ENCODE measurements at places on chromosomes 4 and X.

GRCh38 chr4:59664771-59665170 lies 1535.4 kb upstream of the ADGRL3 start:
- no peak for DNase-seq

DNA sequence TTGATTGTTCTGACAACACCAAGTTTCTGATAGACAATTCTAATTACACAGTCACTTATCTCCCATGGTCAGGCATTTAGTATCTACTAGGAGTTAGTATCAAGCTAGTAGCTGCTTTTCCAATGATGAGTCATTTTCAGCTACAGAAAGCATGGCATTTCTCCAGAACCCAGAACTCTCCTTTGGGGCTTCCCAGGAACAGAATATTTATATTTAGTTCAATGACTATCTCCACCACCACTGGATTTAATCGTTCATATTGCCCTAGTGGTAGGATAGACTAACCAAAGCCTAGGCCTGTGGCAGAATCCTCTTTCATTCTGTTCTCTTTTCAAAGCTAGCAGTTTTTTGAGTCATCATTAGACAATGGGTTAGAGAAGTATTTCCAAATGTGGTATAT lies 569.4 kb downstream of the GABRG1 start:
- DNase-seq, result no peak

DNA sequence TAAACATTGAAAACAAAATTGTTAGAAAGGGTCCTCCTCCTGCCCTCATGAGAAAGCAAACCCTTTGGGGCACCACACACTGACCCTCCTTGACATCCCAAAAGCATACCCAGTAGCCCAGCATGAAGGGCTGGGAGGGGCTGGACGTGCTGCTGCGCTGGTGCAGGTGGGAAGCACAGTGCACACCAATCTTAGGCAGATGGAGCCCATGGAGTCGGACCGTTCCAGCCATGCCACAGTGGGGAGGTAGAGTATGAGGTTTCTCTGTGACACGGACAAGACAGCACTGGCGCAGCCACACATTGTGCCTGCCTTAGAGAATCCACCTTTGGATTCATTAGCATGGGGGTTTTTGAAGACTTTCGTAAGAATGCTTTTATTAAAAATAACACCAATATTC lies 544.2 kb upstream of the FRG1 start:
- no peak for DNase-seq

DNA sequence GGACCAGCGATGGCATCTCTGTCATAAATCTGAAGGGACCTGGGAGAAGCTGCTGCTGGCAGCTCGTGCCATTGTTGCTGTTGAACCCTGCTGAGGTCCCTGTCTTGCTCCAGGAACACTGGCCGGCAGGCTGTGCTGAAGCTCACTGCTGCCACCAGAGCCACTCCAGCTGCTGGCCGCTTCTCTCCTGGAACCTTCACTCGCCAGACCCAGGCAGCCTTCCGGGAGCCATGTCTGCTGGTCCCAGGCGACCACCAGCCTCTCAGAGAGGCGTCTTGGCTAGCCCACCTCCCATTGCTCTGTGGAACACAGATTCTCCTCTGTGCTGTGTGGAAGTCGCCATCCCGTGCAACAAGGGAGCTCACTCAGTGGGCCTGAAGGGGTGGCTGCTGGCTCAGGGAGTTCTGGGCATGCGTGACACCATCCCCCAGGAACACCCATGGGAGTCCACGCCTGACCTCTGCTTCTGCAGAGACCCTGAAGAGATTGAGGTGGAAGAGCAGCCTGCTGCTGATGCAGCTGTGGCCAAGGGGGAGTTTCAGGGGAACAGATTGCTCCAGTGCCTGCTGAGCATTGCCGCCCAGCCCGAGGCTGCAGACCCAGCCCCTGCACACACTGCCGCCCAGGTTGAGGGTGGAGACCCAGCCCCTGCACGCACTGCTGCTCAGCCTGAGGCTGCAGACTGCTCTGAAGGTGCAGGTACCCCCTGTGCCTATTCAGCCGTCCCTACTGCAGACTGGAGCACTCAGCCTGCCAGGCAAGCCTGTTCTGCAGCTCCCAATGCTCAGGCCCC lies 33.1 kb upstream of the CYP4V2 start:
- DNase-seq, result no peak

- DNase-seq, result no peak
Measured at GRCh38 chrX:39022106-39022505, 220.8 kb downstream of the MID1IP1 start.

DNA sequence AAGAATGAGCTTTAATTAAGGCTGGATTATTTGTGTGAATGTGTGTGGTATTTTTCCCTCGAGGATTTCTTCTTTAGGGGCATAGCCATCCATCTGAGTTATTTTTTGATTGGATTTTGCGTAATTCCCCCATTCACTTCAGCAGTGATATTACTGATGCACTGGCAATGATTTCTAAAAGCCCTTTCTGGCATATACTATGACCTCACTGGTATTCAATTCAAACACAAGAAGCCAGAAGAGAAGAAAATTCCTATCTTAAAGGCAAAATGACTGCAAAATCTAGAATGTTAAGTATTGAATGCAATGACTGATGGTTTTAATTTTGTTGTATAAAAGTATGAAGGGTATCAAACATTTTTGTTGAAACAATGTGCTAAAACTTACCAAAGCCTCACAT lies 71.1 kb upstream of the DDIT4L start:
- DNase-seq, result no peak

DNA sequence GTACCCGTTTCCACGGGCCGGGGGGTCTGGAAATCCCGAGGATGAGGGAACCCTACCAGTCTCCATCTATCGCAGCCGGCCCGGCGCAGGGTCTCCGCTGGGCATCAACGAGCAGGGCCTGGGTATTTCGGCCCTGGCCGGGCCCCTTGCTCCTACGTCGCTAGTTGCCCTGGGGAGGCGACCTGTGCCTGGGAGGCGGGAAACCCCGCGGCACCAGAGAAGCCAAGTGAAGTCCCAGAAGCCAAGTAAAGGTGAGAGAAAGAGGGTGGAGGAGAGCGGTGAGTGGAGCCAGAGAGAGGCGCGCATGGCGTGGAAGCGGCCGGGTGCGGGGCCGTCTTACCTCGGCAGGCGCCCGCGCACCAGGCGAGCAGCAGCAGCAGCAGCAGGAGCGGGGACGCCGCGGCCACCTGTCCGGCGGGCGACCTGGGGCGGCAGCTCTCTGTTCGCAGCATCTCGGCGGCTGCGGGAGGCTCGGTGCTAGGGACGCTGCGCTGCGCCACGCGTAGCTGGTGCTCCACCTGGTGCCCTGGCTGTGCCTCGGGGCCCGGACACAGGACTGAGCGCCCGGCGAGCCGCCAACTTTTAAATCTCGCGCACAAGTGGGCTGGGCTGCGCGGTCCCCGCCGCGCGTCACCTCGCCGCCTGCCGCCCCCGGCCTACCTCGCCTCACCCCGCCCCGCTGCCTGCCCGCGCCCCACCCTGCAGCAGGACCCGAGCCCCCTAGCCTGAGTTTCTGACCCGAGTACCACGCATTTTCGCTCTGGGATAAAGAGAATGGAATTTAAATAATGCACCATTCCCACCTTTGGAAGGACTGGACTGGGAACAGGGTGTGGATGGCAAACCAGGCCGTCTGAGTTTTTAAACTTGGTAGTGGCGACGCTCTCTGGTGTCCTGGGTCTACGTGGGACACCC lies at the start of gene NMU:
Gene NMU, minus strand, starts transcription at position 558 of the 915 bp plus-strand sequence. Its CDS starts 106 bp downstream, at position 452.
- DNase-seq, result peak; percentile 56

GRCh38 chr4:41514766-41515481 lies 23.0 kb upstream of the LIMCH1 start:
- DNase-seq, result no peak

DNA sequence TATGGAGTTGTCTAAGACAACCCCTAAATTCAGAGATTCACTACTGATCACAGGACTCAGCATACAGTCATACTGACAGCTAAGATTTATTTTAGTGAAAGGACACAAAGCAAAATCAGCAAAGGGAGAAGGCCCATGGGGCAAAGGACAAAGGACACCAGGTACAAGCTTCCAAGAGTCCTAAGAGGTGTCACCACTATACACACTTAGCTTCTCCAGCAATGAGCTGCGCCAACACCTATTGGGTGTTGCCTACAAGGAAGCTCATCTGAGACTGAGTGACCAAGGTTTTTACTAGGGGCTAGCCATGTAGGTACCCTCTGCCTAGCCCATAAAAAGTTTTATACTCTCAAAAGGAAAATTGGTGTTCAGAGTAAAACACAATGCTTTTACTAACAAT lies 55.4 kb upstream of the PABPC1L2A start:
- no peak for DNase-seq

- DNase-seq, result no peak
Measured at GRCh38 chr4:166862032-166862431, 372.3 kb downstream of the SPOCK3 start.

DNA sequence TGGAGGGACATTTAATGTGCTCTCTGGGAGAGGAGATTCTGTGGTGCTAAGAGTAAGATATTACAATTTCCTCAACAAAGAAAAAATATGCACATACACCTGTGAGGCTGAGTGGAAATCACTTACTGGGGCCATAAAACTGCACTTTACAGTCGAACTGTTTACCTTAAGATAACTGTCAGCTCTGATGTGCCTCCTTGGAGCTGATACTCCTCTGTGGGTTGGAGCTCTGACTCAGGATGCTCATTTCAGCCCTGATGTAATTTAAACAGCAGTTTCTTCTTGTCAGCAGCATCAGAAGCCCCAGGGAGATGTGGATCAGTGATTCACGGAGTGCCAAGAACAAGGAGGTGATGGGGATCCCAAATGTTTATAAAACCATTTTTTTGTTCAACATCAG lies 241.9 kb upstream of the SFRP2 start:
- DNase-seq, result no peak

- DNase-seq, result peak; percentile 87
Measured at GRCh38 chrX:38800981-38801845, at the start of gene MID1IP1. MID1IP1 (plus strand) TSS chrX:38801459; CDS start chrX:38804947, 3,488 bp downstream.

DNA sequence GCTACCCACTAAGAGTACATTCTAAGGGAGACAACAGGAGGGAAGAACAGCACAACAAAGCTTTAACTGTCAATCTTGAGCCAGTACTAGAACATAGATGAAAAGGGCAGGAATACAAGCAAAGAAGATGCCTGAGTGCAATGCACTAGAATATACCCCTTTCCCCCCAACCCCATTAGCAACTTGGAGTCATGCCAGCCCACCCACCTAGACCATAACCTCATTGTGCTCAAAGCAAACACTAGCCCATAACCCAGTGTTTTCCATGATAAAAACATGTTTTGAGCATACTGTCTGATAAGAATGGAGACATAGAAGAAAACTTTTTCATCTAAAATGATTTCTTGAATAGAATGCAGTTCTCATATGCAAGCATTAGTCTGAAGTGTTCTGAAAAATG lies 183.2 kb downstream of the RAP1GDS1 start:
- no peak for DNase-seq

GRCh38 chr4:23392860-23393458 lies 496.9 kb downstream of the PPARGC1A start:
- no peak for DNase-seq

DNA sequence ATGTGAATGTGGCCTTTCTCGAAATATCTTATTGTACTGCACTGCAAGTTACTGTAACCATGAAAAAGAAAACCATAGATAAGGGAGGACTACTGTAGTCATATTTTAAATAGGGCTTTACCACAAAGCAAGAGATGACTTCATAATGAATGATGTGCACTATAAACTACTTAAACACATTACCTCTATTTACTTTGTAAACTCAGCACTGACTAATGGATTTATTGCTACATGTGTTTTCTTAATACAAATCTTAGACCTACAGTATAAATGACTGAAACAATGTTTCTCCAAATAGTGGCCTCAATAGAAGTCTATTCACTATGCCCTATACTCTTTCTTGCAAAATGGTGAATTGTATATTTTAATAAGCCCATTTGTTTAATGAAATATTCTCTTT lies 61.1 kb downstream of the HDX start:
- DNase-seq, result no peak

DNA sequence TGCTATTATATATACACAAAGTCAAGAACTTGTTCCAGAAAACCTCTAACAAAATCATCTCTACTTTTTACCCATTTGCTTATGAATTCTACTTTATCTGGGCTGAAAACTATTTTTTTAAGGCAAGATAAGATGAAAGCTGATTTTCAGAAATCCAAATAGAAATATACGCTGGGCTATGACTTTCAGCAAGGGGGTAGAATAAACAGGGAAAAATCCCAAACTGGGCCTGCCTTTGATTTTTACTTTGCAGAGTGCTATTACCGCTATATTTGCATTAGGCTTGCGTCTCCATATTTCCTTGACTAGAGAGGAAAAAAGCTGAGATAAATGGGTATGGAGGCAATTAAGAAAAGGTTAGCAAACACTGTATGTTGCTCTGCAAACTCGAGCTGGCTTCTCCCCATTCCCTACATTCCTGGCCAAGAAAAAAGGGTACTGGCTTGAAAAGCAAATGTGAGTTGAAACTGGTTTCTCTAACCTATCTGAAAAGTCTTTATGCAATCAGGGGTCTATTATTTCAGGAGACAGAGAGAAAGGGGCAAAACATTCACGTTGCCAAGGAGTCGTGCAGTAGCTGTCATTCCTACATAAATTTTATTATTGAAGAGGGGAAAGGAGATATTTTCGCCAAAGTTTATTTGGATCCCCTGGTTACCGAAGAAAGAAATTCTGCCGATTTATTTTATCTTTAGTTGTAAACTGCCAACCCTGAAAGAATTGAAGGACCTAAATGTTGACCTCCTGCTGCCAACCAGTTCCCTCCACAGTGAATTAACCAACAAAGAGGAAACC lies 2.2 kb downstream of the TMEM47 start:
- DNase-seq, result no peak

DNA sequence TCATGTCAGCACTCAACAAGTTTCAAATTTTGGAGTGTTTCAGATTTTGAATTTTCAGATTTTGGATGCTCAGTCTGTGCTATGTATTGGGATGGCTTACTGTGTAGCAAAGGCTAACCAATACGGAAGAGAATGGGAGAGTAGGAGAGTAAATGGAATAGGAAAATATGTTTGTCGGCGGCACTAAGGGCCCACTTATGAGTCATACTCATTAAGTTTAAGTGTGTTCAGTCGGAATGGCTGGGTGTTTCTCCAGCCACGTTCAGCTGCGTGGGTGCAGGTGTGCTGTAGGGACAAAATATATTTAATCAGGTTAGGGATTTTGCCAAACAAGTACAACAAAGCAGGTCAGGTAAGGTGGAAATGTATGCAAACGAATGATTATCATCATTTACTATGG lies 13.6 kb downstream of the FTHL17 start:
- DNase-seq, result no peak

- DNase-seq, result no peak
Measured at GRCh38 chr4:129561886-129562671, 466.1 kb downstream of the C4orf33 start.

DNA sequence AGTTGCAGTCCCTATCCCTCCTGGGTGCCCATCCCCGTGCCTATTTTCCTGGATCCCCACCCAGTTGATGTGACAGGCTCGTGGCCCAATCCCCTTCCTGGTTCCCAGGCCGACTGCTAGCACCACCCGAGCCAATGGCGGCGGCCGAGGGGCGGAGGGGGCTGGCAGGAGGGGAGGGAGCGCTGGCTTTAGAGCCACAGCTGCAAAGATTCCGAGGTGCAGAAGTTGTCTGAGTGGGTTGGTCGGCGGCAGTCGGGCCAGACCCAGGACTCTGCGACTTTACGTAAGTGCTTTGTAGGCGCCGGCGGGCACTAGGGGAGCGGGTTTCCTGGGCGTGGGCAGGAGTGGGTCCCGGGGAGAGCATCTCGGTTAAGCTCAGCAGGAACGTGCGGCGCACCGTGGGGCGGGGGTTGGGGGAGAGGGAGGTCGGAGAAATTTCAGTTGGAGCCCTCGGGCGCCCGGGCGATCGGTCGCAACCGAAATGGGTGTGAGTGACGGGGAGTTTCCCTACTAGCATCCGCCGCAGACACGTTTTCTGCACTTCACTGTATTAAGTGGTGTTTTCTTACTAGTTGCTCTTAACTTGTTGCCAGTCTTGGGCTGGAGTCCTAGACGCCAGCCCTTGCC lies at the start of gene PLS3:
Gene PLS3, plus strand, starts transcription at position 197 of the 627 bp plus-strand sequence. CDS start 49,077 bp downstream, outside the sequence.
- no peak for DNase-seq
